ENCODE measurements at places on chromosomes 7 and 10.

DNA sequence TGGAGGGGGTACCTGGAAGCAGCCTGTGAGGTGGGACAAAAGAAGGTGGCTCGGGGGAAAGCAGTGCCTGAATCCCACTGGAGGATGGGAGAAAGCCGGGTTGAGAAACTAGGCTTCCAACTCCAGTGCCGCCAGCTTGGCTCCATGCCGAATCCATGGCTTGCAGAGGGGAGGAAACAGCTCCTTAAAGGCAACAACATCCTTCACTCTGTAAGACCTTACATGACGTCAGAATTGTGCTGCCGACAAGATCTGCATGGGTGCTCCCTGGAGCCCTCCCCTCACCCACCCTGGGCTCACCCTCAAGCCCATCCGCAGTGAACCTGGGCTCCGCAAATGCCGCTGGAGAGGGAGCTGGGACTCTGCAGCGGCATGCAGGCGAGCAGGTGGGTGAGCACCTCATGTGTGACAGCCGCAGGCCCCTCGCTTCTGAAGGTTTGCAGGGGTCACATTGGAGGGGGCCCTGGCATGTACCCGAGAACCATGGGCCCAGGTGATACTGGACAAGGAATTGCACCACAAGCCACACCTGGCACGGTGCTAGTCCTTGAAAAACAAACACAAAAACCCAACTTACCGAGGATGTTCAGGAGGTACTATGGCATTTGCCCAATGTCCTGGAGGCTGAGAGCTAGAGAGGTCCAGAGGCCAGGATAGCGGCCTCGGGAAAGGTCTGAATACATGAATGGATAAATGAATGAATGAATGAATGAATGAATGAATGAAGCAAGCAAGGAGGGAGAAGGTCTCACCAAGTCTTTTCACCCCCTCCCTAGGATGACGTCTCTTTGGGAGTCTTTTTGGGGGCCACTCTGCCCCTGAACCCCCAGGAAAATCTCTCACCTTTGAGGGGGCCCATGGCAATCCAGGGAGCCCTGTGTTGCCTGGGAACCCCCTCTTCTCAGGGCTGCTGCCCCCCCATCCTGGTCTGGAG is 238.6 kb upstream of the SHH start:
- no peak for DNase-seq

DNA sequence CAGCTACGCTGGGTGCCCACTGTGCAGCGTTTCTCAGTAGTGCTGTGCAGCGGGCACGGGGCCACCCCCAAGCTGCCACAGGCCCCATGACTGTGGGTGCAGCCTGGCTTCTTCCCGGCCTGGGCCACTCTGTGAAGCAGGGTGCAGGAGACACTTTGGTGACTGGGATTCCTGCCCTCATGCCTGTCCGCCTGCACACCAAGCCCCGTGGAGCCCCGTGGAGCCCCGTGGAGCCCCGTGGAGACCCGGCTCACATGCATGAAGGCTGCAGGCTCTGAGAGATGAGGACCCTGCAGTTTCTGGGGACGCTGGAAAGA is 3.9 kb upstream of the SHH start:
- DNase-seq, result no peak

DNA sequence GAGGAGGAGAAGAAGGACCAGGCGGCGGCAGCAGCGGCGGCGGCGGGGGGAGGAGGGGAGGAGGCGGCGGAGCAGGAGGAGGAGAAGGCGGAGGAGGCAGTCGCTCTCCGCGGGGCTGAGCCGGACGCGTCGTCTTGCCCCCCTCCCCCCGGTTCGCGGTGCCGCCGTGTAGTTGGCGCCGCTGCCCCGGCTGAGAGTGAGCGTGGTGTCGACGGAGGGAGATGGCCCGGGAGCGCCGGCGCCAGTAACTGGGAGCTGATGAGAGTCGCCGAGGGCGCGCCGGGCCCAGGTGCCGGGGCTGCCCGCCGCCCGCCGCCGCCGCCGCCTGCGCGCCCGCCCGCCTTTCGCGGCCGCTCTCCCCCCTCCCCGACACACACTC is 257 bp downstream of the WAC start:
- DNase-seq, result no peak

- DNase-seq, result no peak
Measured at GRCh38 chr7:129782818-129783583, 169.8 kb downstream of the UBE2H start.

DNA sequence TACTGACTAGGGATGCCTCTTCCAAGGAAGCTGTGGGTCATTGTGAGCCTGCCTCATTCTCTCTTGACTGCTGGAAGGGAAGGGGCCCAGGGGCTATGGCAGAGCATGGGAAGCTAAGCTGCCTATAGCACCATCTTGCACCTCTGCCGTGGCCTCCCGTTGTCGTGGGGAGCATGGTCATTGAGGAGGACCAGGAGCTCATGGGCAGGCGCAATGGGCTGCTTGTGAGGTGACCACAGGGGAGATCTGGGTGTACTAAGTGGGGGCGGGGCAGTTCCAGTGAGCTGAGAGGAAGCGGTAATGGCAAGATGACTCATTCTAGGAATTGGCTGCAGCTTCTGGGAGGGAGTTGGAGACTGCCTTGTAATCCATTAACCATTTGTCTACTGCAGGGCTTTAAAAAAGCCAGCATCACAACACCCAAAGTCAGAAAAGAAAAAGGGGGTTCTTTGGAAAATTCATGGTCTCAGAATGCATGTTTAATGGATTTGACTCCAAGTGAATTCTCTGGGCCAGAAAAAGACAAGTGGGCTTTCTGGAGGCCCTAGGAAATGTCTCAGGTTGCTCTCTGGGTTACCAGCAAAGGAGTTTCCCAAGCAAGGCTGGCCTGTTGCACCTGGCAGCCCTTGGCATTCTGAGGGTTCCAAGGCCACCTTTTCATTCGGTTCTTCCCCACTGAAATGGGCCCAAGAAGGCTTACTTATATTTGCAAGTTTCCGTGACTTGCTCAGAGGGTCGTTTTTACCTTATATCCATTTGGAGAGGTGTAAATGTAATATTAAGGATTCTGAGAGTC is 3.6 kb downstream of the DUSP5 start:
- no peak for DNase-seq

DNA sequence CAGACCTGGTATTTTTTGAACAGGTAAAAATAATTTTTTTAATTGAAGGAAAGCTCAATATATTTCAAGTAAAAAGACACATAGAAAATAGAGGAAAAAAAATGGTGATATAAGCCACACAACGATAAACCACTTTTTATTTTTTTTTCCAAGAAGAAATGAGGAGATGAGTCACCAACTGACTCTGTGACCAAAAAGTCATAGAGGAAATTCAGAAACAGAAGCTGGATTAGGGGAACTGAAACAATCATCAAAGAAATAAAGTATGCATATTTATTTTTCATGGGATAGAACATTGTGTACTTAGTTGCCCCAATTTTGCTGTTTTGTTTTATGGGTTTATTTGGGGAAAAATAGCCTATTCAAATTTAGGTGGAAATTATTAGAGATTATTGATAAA is 176.8 kb upstream of the AGR3 start:
- no peak for DNase-seq

DNA sequence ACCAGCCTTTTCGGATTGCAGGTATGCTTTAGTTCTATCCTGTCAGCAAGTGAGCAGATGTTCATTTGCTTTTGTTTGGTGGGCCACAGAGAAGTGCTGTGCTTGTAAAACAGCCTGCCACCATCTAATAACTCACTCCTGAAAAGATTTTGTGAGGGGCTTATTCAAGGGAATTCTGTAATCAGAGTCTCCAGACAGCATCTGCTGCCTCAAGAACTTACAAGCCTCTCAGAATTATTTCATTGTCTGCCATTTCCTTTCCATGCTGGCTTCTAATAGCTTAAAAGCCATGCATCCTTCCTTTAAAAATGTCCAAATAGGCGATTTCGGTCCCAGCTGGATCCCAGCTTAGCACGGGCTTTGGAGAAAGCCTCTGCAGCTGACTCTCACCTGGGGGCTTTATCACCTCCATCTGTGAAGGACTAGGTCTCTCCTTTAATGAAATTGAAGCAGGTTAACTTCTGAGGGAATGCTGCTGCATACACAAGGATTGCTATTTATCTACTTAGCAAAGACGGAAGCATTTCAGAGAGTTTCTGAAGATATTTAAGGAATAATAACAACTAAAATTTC is 48.0 kb downstream of the MALRD1 start:
- no peak for DNase-seq

DNA sequence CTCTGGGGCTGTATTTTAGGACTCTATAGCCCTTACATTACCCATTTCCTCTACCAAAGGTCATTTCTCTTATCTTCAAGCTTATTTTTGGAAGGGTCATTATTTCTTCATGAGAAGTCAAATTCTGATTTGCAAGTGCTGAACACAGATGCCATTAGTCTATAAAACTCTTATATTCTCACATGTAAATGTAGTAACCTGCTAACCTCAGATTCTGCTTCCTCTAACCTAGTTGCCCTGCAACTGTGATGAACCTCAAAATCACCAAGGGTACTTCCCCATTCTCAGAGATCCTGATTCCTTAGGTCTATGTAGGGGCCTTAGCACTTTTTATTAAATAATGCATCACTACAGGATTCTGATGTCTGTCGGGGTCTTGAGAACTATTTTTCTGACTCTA is 6.3 kb downstream of the FAS start:
- no peak for DNase-seq

- no peak for DNase-seq
Measured at GRCh38 chr10:132685101-132685891, 100.7 kb downstream of the NKX6-2 start.

All from glomerular endothelial cell (primary cell).